ENCODE measurements at places on chromosomes 5 and 9.

DNA sequence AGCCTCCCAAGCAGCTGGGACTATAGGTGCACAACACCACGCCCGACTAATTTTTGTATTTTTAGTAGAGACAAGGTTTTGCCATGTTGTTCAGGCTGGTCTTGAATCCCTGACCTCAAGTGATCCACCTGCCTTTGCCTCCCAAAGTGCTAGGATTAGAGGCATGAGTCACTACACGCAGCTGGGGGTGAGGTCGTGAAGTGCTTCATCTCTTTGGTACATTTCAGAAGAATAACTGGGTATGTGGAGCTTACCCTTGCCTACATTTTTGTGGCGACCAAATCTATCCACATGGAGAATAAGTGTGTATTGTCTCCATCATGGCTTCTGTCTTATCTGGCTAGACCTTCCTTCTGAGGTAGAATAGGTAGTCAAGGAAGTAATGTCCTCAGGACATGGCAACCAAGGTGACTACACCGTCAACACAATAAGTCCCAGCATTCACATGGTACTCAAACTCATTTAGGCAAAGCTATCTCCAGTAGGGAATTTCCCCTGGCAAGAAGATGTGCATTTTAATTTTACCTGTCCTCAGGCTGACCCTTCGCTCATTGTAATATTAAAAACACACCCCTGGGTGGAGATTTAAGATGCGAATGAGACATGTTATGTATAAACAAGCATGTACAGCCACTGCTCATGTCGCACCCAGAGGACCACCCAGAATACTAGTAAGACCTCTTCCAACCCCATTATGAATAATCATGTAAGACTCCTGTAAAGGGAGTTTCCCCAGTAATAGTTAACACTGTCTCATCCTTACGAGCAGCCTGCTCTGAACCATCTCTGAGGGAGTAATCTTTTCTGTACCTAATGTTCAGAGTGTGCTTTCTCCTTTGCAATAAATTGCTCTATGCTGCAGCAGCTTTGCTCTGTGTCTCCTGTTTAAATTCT, 1173.2 kb downstream of the TAF11L14 start:
- no peak for DNase-seq

DNA sequence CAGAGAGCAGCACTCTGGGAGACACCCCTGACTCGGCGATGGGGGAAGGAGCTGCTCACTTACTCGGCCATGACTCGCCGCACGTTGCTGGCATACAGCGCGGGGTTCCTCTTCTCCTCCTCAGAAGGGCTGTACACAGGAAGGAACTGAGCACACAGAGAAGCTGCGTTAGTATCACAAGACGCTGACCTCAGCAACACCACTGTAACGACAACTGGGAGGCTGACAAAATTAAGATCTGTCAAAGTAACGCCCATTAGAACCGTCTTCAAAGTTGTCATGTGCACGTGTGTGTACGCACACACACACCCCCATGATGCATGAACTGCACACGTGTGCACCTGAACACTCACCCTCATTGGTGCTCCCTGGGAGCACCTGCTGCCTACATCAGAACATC, 32.1 kb upstream of the SLC6A3 start:
- no peak for DNase-seq

GRCh38 chr5:171386861-171387344, 746 bp upstream of the NPM1 start:
- no peak for DNase-seq

DNA sequence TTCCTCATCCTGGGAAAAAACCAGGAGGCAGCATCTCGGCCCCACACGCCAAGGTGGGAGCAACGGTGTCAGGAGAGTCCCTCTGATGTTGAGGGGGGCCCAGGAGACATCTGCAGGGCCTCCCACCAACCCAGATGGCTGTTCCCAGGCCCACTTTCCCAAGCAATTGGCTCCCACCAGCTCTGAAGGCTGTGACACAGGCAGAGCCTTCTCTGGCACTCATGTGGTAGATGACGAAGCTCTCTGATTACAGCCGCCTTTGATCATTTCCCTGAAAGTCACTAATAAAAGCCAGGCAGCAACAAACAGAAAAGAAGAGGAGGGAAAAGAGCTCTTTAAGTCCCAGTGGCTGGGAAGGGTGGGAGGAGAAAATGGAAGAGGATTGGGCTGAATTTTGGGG, 226.5 kb downstream of the CDK5RAP2 start:
- no peak for DNase-seq

GRCh38 chr9:98819231-98819630, 11.8 kb downstream of the GALNT12 start:
- no peak for DNase-seq

GRCh38 chr9:107054146-107054545, 191.2 kb downstream of the ZNF462 start:
- DNase-seq, result no peak

DNA sequence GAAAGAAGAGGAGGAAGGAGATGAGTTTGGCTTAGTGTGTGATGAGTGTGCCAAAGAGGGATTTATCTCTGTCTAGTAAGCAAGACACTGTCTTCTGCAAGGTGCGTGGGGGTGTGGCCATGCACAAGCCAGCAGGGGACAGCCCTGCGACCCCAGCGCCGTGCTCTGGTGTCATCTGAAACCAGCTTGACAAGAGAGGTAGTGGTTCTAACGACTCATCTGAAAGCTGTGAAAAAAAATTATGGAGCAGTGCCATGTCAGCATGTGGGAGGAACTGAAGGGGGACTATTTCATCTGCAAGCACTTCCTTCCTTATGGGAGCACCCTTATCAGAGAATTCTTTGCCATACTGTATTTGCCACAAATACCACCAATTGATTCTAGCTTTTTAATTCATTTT, 398.6 kb downstream of the PSAT1 start:
- no peak for DNase-seq

GRCh38 chr5:148729182-148729581, 74.9 kb upstream of the HTR4 start:
- DNase-seq, result no peak

- DNase-seq, result peak; percentile 50
Measured at GRCh38 chr9:112361601-112362000, 18.3 kb upstream of the HSDL2 start.

DNA sequence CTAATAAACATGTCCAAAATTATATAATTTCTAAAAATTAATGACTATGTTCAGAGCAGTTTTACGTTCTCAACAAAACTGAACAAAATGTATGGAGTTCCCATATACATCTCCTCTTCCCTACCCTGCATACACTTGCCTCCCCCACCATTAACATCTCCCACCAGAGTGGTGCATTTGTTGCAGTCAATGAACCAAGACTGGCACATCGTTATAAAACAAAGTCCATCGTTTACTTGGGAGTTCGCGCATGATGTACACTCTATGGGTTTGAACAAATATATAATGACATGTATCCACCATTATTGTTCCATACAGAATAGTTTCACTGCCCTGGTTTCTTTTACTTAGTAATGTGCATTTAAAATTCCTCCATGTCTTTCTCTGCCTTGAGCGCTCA, 130.1 kb downstream of the APBA1 start:
- no peak for DNase-seq

All from EL (cell line).